Activated CD4-positive, CD25-positive, alpha-beta regulatory T cell treated with anti-CD3 and anti-CD28 coated beads, Interleukin-2, amount 50 U/mL, for 72 hours (primary cell): ENCODE measurements at places on chromosomes 7 and 10.

- no peak for DNase-seq
Measured at GRCh38 chr7:54419209-54419608, 123.0 kb upstream of the VSTM2A start.

DNA sequence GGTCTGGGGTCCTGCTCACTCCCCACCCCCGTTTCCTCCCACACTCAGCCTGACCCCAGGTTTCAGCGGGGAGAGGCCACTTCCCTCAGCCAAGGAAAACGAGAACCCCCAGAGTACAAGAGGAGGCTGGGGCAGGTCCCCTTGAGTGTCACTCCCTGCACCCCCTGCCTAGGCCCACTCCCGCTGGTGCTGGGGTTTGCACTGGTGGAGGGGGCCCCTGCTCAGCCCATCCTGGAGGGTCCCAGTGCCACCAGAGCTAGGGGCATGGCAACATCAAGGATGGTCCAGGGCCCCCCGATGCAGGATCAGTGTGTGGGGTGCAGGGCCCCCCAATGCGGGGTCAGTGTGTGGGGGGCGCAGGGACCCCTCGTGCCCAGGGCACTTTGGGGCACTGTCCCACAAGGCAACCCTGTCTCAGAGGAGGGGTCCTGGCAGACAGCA lies 70.5 kb upstream of the KCTD7 start:
- no peak for DNase-seq

- no peak for DNase-seq
Measured at GRCh38 chr10:95474228-95475002, 86.8 kb downstream of the SORBS1 start.

DNA sequence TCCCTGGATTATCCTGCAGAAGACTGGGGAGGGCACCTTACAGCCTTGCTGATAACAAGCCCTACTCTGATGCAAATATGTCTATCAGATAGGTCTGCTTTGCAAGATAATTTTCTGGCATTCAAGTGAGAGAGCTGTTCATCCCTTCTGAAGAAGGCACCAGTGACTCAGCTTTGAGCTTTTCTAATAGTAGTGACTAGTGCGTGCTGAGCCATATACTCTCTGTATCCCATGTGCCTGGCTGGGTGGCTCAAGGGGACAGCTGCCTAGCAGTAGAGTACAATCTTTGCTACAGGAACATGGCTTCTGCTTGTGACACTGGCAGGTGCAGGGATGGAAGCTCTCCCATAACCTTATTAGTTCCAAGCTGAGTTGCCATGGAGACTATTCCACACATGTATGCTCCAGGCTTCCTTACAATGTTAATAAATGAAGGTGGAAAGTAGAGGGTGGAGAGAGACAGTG lies 35.0 kb upstream of the ABCB4 start:
- no peak for DNase-seq

GRCh38 chr7:132117181-132117580 lies 459.1 kb downstream of the PLXNA4 start:
- DNase-seq, result no peak

- DNase-seq, result no peak
Measured at GRCh38 chr7:139663608-139664177, 114.1 kb downstream of the HIPK2 start.

GRCh38 chr10:103977204-103977603 lies 10.3 kb downstream of the SLK start:
- no peak for DNase-seq

DNA sequence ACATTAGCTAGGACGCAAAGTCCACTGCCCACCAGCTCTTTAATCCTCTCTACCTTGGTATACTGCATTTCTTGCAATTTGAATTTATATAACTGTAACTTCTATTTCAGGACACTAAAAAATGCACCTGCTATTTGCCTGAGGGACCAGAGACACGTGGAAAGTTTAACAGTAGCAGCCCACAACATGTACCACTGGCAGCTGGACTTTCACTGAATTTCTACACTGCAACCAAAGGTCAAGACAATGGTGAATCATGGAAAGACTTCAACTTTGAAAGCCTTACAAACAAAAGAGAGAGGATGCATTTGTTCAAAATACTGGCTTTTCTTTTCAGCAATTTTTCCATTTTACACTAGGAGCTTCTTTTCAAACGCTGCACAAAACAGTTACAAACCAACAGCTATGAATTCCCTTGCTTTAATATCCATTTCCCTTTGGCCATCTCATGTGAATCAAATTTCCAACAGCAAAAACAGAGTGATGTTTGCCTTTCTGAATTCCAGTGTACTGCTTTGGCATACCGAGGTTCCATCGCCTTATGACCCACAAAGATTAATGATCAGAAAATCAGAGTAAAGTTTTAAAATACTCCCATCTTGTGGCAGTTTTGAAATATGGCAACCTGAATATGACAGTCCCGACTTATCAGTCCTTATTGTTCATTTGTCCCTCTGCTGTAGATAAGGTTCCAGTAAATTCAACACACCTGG lies 29.9 kb upstream of the HNRNPH3 start:
- no peak for DNase-seq

DNA sequence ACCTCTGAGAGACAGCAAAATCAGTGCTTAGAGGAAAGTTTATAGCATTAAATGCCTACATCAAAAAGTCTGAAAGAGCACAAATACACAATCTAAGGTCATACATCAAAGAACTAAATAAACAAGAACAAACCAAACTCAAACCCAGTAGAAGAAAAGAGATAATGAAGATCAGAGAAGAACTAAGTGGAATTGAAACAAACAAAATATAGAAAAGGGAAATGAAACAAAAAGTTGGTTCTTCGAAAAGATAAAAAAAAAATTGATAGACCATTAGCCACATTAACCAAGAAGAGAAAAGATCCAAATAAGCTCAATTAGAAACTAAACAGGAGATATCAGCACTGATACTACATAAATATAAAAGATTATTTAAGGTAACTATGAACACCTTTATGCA lies 280.0 kb upstream of the NRG3 start:
- DNase-seq, result no peak

DNA sequence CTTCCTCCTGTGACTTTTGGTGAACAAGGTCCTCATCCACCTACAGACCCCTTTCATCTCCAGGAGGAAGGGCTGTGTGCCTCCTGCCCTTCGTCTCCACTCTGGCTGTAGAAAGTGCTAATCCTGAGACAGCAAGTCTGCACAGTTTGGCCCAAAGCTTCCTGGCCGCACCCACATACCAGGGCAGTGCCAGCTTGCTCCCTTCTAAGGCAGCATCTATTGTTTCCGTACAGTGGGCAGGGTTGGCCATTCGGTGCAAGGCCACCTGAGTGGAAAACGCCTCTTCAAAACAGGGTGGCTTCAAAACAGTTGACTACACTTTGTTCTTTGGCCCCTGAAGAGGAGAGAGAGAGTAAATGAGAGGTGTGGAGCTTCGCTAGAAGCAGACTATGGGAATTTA lies 134.1 kb upstream of the KLF14 start:
- DNase-seq, result no peak

- DNase-seq, result no peak
Measured at GRCh38 chr10:49497358-49497757, 41.6 kb downstream of the ERCC6 start.

DNA sequence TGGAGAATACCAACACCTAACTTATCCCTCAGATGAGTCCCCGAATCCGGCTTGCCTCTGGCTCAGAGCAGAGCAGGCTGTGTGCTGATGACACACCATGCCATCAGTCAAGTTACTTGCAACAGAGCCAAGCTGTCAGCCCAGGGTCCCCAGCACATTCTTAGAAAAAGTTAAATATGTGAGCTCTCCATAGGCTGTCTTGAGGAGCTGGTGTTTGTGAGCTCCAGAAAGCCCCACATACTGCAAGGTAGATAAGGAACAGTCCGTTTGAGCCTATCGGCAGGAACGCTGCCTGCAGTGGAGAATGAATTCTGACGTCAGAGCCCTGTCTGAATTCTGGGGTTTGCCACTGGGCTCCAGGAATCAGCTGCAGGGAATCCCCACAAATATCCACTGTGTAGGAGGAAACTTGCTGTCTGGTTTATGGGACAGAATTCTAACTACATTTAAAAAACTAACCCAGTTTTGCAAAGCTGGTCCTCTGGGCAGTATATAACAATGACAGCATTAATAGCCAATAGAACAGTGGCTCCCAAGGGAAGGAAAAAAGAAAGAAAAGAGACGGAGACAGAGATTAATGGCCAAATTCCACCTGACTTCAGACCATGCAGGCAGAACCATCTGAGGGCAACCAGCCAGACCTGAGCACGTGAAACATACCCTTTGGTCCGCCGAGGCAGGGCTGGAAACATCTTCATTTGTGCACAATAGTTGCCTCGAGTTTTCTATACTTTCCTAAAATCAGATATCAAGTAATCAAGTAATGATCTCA lies 3.6 kb downstream of the SFXN4 start:
- DNase-seq, result no peak

- DNase-seq, result no peak
Measured at GRCh38 chr7:80764132-80764531, 125.7 kb downstream of the CD36 start.

GRCh38 chr10:88080213-88080612 lies 216.8 kb downstream of the PTEN start:
- DNase-seq, result no peak

DNA sequence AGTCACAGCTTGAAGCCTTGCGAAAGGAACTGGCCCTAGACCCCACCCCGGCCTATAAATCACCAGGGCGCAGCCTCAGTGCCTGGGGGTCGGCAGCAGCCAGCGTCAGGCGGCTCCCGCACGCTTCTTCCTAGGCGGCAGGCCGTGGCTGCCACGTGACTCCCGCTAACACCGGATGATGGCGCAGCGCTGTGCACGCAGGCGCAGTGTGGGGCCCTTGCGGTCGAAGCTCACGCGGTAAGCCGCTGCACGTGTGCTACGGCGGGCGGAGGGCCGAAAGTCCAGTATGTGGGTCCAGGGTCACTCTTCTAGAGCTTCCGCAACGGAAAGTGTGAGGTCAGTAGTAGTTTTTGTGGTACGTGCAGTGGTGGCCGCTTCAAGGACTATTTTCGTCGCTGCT lies at the start of gene STK31:
TSS of gene STK31 (plus strand) at position 220 of the 400 bp plus-strand sequence. CDS start at position 287, 67 bp downstream.
- no peak for DNase-seq

GRCh38 chr7:24227068-24227467 lies 56.9 kb upstream of the NPY start:
- DNase-seq, result no peak

GRCh38 chr7:33418251-33418701 lies 288.9 kb downstream of the BBS9 start:
- DNase-seq, result no peak
